ENCODE measurements at places on chromosomes 16 and 17.

GRCh38 chr17:43006639-43007551 is at the start of gene IFI35:
Gene IFI35, plus strand, starts transcription at chr17:43006784. Its CDS starts 164 bp downstream, at chr17:43006948.
- DNase-seq: peak; percentile 81

GRCh38 chr17:37492167-37492566 is 2.5 kb downstream of the DUSP14 start:
- DNase-seq: no peak

GRCh38 chr17:17505610-17506171 is 9.5 kb upstream of the RASD1 start:
- no peak for DNase-seq

DNA sequence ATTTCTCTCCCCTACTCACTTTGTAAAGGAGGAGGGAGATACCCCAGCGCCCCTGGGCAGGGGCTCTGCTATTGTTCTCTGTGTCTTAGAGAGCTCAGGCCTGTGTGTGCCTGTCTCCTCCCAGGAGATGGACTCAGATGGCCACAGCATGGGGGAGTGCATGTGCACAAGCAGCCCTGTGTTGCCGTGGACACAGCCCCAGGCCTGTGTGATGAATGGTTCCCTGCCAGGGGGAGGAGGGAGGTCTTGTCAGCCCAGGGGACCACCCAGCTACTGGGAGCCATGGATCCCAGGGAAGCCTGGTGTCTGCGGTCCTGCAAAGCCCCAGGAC is 26.3 kb downstream of the GINS2 start:
- no peak for DNase-seq

DNA sequence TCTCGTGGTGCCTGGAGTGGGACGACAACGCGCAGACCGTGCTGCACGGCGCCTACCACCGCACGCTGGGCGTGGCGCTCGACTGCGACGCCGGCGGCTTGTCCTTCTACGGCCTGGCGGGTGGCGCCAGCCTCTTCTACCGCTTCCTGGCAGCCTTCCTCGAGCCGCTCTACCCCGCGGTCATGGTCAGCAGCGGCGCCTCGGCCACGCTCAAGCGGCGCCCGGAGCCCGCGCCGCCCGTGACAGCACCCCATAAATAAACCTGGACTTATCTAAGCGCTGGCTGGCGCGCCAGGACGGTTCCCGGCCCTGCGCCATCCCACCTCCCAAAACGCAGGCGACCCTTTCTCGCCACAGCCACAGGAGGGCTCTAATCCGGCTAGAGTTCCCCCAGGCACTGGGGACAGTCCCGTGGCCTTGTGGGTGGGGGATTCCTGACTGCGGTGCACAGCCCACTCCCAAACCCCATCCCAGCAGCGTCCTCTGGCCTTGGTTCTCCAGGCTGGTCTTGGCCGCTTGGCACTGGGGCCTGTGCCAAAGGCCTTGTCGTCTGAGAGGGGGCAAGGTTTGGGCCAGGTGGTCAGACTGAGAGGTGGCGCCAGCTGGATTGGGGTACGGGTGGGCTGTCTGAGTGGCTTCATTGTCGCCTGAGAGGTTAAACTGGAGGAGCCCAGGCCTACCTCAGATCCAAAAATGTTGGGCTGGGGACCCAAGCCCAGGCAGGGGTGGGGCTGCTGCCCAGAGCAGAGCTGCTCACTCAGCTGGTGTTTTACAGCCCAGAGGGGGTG is 10.1 kb upstream of the SLC16A5 start:
- DNase-seq: no peak

GRCh38 chr17:14777291-14777690 is 476.4 kb downstream of the HS3ST3B1 start:
- DNase-seq: no peak

- no peak for DNase-seq
These were observed 77.4 kb downstream of the CDH13 start for GRCh38 chr16:82703871-82704768.

GRCh38 chr17:17888821-17889220 is 52.0 kb upstream of the SREBF1 start:
- DNase-seq: no peak

DNA sequence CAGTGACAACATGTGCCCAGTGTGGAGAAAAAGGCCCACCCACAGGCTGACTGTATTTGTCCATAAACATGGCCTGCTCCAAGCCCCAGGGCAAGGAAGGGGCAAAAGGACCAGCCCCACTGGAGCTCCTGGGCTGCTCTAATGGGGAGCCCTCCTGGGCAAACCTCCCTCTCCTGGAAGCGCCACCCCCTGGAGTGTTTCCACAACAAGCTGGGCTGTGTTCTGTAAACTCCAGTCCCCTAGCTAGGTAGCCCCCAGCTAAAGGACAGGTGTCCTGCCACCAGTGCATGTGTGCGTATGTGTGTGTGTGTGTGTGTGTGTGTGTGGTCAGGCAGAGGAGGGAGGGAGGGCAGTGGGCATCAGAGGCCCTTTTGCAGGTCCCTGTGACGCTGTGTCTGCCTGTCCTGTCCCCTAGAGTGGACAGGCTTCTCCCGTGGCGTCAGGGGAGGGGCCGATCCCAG is 11.3 kb upstream of the STAC2 start:
- no peak for DNase-seq

DNA sequence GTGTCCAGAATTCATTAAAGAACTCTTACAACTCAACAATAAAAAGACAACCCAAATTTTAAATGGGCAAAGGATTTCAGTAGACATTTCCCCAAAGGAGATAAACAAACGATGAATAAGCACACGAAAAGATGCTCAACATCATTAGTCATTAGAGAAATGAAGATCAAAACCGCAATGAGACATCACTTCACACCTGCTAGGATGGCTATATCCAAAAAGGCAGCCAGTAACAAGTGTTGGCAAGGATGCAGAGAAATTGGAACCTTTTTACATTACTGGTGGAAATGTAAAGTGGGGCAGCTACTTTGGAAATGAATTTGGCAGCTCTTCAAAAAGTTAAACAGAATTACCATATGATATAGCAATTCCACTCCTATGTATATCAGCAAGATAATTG is 42.0 kb downstream of the PITPNM3 start:
- no peak for DNase-seq

GRCh38 chr16:81888520-81889394 is 109.7 kb downstream of the PLCG2 start:
- DNase-seq: no peak

DNA sequence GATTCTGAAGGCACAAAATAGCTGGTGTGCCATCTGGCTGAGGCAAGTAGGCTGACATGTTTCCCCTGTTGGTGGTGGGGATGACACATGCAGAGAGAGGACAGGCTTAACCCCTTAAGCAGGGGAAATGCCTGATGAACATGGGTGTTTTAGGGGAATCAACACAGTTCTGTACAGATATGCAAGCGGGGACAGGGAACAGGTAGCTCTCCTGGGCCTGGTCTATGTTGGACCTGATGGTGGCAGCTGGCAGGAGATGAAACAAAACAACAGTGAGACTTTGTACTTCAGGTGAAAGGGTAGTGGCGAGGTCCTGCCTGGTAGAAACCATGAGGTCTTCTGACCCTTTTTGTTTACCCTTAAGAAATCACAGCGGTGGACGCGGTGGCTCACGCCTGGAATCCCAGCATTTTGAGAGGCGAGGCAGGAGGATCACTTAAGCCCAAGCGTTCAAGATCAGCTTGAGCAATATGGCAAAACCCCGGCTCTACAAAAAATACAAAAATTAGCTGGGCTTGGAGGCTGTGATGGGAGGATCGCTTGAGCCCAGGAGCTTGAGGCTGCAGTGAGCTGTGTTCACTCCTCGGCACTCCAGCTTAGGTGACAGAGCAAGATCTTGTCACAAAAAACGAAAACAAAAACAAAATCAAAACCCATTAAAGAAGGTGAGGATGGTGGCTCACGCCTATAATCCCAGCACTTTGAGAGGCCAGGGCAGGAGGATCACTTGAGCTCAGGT is 10.5 kb downstream of the OR1F1 start:
- no peak for DNase-seq

DNA sequence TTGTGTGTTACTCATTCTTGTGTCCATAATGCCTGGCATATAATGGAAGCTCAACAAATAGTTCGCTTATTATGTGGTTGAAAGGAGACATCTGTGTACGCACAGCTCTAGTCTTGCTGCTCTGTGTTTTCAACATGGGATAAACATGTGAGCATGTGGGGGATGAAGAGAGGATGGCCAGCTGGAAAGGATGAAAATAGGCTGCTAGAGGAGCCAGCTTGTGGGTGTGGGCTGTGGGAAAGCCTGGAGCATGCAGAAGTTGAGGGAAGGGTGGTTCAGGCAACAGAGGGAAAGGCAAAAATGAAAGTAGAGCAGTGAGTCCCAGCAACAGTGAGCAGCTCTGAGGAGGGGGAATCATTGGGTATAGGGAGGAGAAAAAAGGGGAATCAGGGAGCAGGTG is 324.6 kb upstream of the CDH11 start:
- no peak for DNase-seq

DNA sequence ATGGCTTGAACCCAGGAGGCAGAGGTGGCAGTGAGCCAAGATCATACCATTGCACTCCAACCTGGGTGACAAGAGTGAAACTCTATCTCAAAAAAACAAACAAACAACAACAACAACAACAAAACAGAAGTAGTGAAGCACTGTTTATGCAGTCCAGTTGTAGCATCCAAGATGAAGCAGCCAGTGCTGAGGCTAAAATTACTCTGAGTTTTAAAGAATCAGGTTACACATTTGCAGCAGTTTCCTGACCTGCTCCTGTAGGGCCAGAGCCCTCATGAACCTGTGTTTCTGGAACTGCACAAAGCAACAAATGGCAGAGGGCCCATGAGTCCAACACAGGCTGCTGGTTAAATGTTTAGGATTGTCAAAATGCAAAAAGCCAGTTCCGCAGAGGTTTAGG is 499.5 kb upstream of the PSMD7 start:
- no peak for DNase-seq

GRCh38 chr17:28675980-28676379 is 14.0 kb downstream of the SUPT6H start:
- no peak for DNase-seq

- no peak for DNase-seq
These were observed 8.5 kb upstream of the ANKRD11 start for GRCh38 chr16:89498839-89499238.

DNA sequence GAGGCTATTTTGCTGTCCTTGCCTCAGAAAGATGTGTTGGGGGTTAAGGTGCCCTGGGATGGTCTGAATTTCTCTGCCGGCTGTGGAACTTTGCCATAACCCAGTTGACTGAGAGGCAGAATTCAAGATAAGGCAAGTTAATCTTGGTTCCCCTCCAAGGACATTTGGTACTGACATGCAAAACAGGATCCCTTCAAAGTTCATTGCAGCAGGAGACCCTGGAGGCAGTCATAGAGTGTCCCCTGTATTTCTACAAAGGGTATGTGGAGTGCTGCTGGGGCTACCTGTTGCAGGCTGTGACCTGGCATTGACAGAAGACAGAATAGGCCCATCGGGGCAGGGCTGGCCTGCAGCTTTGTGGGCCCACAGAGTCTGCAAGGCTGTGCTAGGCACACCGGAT is 135.6 kb upstream of the IRX3 start:
- no peak for DNase-seq

- DNase-seq: peak; percentile 78
These were observed 11.4 kb upstream of the TCAP start for GRCh38 chr17:39653662-39654331.

DNA sequence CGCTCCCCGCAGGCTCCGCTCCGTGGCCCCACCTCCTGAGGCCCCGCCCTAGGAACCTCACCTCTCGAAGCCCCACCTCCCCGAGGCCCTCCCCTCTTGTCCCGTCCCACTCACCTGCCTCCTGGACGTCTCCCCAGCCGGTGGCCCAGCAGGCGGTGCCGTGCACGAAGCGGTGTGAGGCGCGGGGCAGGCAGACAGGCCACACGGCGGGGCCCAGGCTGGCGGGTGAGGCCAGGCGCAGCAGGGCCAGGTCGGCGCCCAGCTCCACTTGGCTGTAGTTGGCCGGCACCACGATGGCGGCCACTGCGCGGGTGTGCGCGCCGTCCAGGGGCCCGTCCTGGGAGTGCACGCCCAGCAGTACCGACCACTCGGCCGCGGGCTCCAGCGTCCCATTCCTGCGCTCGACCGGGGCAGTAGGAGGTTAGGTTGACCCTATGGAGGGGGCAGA is 1.6 kb downstream of the PRSS36 start:
- no peak for DNase-seq

DNA sequence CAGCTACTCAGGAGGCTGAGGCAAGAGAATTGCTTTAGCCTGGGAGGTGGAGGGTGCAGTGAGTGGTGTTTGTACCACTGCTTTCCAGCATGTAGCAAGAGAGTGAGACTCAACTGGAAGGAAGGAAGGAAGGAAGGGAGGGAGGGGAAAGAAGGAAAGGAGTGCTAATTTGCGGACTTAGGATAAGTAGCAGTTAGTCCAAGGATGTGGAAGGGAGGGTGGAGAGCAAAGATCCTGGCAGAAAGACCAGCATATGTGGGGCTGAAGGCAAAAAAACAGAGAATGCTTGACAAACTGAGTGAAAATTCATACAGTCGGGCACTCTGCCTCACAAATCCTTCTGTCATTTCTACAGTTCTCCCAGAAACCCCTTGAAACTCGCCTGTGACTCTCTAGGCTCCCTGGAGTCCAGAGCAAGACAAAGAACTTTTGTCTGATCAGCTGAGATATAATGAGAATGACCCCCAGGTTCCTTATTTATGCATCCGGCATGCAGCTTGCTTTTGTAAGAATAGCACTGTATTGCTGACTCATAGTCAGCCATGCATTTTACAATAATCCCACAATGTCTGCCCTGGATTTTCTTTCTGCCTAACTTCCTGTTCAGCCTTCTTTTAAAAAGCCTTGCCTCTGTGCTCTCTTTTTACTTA is 31.5 kb downstream of the CDK5RAP3 start:
- DNase-seq: no peak

- no peak for DNase-seq
These were observed at the start of gene KLHL10 for GRCh38 chr17:41837761-41838538. Gene KLHL10, plus strand, starts transcription at chr17:41837825. Its CDS starts 108 bp downstream, at chr17:41837933.

GRCh38 chr16:69784586-69784985 is 22.5 kb downstream of the WWP2 start:
- no peak for DNase-seq

DNA sequence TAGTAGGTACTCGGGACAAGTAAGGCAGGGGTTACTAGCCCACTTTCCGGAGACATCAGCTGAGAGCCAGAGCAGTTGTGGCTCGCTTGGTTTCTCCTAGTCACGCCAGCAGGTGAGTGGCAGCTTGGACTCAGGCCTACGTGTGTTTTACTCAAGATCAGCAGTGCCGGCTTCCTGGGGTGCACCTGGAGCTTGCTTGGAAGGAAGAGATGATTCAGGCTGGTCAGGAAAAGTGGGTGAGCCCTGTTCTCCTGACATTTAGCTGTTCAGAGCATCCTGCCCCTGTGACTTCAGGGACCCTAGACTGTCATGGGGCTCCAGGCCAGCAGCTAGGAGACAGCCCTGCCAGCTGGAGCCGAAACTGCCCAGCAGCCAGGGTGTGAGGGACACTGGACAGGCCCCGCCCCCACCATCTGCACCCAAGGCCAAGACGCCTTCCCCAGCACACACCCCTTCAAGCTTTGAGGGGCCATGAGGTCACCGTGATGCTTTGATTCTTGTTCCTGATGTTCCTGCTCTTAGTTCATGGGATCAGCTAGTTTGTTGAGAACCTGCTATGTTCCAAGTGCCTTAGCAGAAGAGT is 238.0 kb upstream of the CIBAR2 start:
- no peak for DNase-seq
